ENCODE measurements at places on chromosomes 12 and 14.

GRCh38 chr12:14256555-14257169, 108.8 kb upstream of the ATF7IP start:
- DNase-seq = peak; percentile 89

DNA sequence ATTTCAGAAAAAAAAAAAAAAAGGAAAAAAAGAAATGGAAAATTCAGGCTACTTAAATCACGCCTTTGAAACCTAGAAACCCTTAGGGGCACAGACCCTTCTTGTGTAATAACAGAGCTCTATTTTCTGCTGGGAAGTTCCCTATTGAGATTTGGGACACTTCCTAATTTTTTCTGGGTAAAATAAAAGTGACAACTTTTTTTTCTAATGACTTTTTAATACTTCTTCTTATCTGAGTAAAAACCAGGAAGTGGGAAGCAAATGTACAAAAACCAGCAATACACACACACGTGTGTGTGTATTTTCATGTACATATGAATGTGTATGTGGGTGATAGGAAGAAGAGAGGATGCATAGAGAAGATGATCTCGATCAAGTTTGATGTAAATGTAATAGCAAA, 35.8 kb downstream of the ETV6 start:
- no peak for DNase-seq

DNA sequence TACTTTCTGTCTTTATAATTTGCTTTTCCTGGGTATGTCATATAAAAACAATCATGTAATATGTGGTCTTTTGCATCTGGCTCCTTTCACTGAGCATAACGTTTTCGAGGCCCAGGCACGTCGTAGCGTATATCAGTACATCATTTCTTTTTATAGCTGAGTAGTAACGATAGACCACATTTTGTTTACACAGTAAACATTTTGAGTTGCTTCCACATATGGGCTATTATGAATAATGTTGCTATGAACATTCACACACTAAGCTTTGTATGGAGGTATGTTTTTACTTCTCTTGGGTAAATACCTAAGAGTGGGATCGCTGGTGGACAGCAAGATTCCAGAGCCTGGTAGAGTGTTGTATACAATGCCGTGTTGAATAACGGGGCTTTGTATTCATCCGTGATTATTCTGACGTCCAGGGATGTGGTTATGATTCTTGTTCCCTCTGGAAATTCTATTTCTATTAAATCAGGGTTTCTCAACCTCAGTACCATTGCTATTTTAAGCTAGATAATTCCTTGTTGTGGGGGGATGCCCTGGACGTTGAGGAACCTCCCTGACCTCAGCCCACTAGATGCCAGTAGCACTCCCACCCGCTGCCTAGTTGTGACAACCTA, 38.9 kb upstream of the CIT start:
- DNase-seq = no peak

GRCh38 chr14:68564826-68565759, 227.8 kb downstream of the ZFP36L1 start:
- DNase-seq = no peak

- peak; percentile 22 for DNase-seq
Observed at GRCh38 chr12:84641940-84642545, 270.6 kb downstream of the SLC6A15 start.

DNA sequence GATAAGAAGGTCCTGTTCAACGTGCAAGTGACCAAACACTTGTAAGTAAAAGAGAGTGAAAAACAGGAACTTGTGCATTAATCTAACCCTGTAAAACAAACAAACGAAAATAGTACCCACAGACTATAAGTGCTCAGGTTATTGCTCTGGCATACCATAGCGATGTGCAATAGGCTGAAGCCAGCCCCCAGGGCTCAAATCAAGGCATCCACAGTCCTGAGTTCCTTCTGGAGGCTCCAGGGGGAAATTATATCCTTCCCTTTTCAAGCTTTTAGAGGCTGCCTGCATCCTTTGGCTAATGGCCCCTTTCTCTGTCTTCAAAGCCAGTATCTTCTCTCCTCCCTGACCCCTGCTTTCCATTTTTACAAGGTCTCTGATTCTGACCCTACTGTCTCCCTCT, 8.1 kb upstream of the CMAS start:
- DNase-seq = no peak

DNA sequence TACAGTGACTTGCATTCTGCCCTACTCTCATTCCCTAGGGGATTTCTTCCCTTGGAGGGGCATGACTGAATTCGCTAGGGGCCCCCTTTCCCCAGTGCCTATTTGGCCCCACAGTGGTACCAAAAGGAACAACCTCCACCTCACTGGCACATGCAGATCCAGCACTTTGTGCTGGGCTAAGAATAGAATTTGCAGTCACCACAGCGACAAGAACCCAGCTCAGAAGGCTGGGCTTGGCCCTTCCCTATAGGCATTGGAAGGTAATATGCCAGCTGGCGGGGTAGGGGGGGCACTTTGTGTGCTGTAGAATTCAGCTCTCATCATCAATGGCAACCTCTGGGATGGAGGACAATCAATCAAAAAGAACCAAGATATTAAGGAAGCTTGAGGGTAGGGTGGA, 13.9 kb downstream of the BAZ2A start:
- no peak for DNase-seq

GRCh38 chr12:94401326-94401725, 58.3 kb downstream of the CEP83 start:
- peak; percentile 38 for DNase-seq

- no peak for DNase-seq
Observed at GRCh38 chr12:70637303-70638085, at the start of gene PTPRB. TSS of gene PTPRB (minus strand) at chr12:70637429. CDS start at chr12:70637395, 34 bp downstream.

- DNase-seq = peak; percentile 58
Observed at GRCh38 chr14:103624860-103625259, 4.2 kb upstream of the KLC1 start.
